Cortex of kidney (tissue), 1 donor: ENCODE measurements at places on chromosomes 7 and 10.

DNA sequence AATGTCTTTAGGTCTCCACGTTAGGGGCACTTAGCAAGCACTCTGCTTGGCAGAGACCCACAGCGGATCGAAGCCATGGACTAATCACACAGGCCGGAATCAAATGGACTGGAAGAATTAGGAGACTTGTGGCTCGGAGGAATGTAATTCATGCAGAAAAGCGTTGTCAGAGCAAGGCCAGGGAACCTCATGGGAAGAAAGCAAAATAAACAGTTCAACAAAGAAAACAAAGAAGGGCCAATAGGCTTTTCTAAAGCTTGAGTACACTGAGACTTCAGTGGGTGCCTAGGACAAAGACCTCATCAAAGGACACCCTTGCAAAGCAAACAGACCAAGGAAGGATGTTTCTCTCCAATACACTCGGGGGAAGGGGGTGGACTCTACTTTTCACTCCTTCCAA is 171.1 kb downstream of the GLI3 start:
- DNase-seq: no peak

DNA sequence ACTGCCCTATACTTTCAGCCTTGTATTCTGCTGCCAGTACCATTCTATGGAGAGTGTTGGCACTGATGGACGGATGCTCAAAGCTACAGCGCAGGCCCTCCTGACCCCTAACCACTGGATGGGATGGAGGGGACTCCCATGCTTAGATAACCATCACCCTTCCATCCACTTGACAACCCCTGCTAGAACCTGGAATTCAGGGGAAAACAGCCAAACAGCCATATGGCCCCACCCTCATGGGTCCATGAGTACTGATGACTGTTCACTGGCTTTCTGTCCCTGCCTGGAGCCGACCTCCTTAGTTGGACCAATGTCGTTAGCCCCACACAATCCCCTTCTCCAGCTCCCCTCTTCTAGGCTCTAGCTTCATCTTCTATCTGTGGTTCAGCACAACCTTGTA is 16.2 kb downstream of the DUSP5 start:
- DNase-seq: no peak

GRCh38 chr10:118218562-118218961 is 123.6 kb downstream of the FAM204A start:
- no peak for DNase-seq

GRCh38 chr7:33669251-33669670 is 236.1 kb upstream of the BMPER start:
- DNase-seq: no peak

DNA sequence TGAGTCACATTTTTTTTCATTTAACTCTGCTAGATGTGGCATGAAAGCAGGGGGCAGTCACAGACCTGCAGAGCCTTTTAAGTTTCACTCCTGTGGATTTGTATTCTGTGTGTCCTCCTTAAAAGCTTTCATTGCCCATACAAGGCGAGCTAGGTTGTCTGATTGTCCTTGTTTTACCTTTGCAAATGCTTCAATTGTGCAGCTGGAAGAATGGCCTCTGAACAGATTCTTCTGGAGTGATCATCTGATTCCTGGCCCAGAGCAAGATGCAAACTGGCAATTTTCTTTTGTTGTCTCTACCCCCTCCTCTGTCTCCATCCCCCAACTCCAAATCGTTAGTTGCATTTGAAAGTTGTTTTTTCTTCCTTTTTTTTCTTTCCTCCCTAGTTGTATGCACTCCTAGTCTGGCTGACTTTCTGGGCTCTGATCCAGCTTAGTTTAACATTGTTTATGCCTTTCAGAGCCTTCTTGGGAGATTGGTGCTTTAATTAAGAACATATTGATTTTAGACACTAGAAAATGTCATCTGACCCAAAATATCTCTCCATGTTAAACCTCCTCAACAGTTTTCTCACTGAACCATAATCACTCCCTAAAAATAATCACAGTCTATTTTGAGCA is 150.2 kb downstream of the REEP3 start:
- no peak for DNase-seq

GRCh38 chr7:70069977-70070376 is 471.7 kb downstream of the AUTS2 start:
- no peak for DNase-seq

DNA sequence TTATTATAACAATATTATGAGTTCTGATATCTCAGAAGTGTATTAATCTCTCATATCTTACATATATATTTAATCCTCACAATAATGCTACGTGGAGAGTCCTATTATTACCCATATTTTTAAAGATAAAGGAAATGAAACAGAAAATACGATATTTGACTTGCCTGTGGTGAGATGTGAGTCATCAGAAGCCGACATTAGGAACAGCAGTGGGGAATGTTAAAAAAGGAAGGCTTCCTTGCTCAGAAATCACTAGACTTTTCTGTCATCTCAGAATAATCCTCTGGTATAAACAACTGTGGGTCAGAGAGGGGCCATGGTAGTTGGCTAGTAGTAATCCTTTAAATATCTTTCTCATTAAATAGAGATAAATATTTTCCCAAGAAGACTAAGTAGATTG is 402.3 kb upstream of the PCDH15 start:
- DNase-seq: no peak

DNA sequence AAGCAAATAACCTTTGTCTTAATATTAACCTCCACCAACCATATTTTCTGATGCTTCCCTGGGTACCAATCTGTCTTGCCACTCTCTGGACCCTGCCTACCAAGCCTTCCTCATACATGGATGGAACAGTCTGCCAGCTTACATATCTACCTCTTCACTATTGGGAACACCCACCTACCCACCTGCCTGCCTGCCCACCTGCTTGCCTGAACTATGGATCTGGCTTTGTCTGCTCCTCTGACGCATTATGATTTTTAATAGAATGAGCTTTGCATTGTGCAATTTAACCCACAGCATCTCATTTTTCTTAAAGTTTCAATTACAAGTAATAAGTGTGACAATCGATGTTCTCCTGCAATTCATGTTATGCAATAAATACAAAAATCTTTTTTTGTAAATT is 137.9 kb upstream of the LSM8 start:
- no peak for DNase-seq

DNA sequence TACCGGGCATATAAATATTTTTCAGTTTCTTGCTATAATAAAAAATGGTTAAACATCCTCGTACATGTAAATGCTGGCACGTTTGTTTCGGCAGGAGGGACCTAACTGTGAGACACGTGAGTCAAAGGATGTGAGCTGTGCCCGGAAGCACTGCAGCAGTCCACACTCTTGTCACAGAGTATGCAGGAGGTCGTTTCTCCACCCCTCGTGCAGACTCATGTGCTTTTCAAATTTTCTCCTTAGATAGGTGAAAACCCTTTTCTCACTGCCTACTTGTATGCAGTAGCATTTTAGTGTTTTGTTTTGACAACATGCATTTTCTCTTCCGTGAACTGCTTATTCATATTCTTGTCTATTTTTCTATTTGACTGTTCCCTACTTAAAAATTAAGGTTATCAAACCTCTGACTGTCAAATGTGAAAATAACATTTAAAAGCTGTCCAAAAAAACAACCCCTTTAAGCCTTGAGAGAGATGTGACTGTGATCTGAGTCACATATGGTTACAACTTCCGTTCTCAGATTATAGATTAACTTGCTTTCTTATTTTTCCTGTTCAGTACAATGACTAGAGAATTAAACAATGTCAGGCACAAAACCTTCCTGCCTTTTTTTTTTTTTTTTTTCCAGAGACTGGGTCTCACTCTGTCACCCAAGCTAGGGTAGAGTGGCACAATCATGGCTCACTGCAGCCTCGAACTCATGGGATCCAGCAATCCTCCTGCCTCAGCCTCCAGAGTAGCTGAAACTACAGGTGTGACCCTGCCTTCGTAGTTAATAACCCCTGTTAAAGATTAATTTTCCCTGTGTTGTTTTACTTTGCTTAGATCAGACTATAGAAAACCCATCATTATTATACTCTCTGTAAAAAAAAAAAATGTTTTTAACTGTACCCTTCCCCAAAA is 45.1 kb downstream of the DPY19L1 start:
- DNase-seq: no peak

DNA sequence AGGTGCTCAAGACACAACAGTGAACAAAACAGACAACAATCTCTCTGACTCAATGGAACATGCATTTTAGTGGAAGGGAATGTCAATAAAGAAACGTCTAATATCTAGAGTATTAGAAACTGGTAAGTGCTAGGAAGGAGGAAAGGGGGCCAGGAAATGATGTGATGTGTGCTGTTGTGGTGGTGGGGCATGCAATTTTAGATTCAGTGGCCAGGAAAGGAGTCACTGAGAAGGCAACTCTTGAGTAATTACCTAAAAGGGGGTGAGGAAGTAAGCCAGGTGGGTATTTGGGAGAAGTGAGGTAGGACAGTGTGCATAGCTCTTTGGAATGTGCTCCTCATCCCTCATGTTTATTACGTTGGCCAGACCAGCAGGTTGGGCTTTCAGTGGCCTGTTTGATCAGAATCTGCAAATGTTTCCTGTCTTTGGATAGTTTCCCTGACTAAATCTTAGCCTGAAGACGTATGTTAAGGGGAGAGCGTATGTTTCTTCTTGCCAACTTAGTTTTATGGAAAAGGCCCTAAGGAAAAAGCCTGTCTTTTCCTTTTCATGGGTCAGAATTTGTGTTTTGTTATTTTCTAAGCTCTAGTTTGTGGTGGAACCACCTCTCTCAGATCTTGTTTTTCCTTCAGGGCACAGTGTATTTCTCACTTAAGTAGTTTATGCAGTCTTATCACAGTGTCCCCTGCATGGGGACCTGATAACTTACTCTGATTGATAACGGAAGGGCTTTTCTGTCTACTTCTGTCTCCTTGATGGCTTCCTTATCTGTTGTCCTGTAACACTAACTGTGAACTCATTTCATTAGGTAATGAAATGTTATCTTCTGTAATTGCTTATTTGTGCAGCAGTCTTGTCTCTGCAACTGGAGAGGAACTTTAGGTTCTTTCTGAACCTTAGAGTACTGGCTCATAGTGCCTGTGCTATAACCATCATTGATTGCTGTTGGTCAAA is 203.7 kb downstream of the AUTS2 start:
- DNase-seq: no peak

GRCh38 chr10:62818426-62819011 is 2.4 kb upstream of the EGR2 start:
- no peak for DNase-seq

DNA sequence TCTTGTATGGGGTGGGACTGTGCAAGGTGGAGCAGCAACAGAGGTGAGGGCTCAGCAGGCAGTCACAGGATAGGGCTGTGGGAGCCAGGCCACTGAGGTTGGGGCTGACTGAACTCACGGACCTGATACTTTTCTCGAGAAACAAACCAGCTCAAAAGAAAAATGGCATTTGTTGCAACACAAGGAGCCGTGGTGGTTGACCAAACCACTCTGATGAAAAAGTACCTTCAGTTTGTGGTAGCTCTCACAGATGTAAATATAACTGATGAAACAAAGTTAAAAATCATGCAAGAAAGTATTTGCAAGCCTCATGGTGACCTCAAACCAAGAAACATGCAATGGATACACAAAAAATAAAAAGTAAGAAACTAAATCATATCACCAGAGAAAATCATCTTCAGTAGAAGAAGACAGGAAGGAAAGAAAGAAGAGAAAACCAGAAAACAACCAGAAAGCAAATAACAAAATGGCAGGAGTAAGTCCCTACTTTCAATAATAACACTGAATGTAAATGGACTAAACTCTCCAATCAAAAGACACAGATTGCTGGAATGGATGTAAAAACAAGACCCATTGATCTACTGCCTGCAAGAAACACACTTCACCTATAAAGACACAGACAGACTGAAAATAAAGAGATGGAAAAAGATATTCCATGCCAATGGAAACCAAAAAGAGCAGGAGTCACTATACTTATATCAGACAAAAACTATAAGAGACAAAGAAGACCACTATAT is 48.9 kb upstream of the DUSP5 start:
- no peak for DNase-seq

DNA sequence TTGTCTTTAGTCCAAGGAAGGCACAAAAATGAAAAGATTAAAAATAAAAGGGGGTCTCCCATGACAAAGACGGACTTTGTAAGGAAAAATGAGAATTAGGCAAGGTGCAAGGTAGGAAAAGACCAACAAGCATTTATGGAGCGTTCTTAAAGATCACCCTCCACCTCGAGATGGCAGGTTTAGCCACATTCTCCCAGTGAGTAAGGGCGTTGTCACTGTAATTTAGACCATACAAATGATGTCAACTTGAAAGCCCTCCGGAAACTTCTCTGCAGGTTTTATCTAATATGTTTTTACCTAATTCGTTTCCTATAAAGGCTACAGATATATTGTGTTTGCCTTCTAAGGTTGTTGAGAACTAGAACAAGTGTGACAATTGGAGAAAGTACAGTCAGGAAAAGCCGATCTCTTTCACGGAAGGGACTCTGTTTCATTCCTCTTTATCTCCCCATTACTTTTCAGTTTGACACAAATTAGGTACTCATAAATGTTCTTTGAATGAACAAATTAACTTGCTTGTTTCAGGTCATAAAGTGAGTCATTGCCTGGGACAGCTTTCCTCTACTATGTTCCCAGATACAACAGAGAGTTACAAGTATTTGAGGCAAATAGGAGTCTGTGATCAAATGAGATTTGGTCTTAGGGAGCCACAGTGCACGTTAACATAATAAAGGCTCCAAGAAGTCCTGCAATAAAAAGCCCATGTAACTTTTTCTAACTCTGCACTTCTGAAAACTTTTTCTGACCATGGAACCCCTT is 102.6 kb upstream of the HABP2 start:
- DNase-seq: no peak

GRCh38 chr10:28897617-28898464 is 220.5 kb downstream of the BAMBI start:
- DNase-seq: no peak

DNA sequence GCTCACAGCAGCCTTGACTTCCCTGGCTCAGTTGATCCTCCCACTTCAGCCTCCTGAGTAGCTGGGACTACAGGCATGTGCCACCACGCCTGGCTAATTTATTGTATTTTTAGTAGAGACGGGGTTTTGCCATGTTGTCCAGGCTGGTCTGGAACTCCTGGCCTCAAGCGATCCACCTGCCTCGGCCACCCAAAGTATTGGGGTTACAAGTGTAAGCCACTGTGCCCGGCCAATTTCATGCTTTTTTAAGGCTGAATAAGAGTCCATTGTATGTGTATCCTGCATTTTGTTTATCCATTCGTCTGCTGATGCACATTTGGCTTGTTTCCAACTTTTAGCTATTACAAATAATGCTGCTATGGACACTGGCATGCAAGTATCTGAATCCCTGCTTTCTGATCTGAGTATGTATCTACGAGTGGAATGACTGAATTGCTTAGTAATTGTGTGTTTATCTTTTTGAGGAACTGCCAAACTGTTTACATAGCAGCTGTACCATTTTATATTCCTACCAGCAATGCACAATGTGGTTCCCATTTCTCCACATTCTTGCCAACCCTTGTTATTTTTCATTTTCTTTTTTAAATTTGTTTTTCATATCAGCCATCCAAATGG is 37.3 kb upstream of the TPST1 start:
- no peak for DNase-seq

DNA sequence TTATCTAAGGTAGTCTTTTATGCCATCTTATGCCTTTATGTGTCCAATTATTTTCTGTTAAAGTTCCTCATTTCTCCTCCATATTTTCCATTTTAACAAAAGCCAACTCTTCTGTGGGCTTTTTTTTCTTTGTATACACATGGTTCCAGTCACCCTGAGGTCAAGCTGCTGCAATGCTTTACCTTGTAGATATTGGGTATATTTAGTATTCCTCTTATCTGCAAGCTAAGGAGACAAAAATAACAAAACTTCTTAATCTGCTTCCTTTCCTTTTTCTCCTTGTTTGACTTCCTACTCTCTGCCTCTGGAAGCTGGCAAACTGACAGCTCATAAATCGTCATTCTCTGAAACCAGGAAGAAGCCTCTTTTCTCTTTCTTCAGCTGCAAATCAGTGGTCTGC is 885.0 kb upstream of the LRRN3 start:
- no peak for DNase-seq
